ENCODE measurements at places on chromosomes 7 and 10.

GRCh38 chr7:140653319-140654108, 12.9 kb upstream of the DENND2A start:
- peak; percentile 70 for DNase-seq

- peak; percentile 36 for DNase-seq
Observed at GRCh38 chr7:105934572-105935185, 28.4 kb upstream of the CDHR3 start.

DNA sequence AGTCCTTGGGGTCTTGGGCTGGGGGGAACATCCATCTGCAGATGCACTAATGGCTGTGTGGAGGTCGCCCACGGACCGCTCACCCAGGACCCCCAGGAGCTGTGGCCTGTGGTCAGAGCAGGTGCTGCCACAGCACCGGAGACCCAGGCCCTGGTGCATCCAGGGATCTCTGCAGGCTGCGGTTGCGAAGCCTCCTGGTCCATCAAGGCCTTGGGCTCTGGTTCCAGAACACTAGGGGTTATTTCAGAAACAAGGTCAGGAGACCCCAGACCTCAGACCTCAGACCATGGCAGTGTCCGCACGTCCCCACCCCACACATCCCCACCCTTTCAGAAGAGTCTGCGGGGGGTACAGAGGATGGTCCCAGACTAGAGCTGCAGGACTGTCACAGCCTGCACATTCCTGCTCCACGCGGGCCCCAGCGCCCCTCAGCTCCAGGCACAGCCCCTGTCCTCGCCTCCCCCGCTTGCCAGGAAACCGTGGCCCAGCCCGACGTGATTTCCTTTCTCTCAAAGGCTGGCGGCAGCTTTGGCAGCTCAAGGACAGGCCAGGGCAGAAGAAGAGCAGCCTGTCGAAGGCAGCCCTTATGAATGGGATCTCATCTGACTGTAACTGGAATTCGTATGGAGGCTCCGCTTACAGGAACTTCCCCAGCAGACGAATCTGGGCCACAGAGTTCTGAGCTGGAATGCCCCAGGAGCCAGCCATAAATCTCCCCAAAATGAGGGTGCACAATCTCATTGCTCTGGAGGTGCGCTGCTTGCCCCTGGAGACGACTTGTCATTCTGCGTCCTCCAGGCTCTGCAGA, 136.2 kb upstream of the RET start:
- DNase-seq: no peak

GRCh38 chr10:48271047-48271730, 3.3 kb downstream of the FRMPD2 start:
- no peak for DNase-seq

DNA sequence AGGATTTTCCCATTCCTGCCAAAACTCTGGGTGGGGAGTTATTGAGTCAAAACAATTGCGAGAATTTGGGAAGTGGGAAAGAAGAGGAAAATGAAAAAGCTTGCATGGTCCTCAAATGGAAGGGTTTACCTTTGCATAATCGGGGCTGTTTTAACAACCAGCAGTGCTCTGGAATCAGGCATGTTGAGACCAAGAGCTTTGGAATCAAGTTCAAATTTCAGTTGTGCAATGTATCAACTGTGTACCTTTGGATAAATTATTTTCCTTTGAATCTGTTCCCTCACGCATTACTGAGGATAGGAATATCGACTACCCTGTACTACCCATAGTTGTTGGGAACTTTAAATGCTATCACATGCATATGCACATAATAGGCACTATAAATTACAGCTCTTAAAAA, 205.5 kb downstream of the JCAD start:
- no peak for DNase-seq

GRCh38 chr10:16119445-16119844, 259.1 kb upstream of the MINDY3 start:
- no peak for DNase-seq

DNA sequence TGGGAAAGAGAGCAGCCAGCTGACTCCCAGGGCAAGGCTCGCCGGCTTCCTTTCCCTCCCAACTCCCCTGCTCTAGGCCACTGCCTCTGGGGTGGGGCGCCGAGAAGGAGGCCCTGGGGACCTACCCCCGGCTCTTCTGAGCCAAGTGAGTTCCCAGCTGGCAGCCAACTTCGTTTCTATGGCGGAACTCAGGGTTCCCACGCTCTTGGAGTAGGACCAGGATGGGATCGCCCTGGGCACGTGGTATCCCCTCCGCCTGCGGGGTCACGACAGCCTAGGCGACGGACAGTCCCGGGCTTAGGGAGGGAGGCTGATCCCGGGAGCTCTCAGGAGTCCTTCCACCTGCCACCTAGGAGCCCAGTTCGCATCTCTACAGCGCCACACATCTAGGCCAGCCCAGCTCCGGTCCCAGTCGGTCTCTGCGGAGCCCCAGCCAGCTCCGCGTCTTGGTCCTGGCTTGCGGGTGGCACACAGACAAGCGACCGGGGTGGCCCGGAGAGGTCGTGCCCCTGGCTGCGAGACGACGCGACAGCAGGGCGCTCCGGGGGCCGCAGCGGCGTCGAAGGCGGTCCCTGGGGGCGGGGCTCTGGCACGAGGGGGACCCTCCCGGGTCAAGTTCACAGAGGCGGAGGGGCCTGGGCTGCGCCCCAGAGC, 20.5 kb upstream of the GATA3 start:
- DNase-seq: no peak

GRCh38 chr10:13072339-13072738, 27.6 kb upstream of the OPTN start:
- no peak for DNase-seq

GRCh38 chr7:94252971-94253370, 141.7 kb upstream of the COL1A2 start:
- DNase-seq: no peak

DNA sequence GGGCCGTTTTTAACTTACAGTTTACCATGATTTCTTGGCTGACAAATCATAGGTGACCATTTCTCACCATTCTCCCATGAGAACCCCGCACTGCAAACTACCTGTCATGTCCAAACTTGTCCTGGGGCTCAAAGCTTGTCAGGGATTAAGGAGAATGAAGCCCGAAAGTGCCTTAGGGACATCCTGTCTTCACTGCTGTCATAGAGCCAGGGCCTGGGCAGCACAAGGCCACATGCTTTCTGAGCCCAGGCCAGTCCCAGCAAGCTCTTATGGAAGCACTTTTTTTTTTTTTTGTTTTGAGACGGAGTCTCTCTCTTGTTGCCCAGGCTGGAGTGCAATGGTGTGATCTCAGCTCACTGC, 33.9 kb downstream of the CCM2 start:
- no peak for DNase-seq

DNA sequence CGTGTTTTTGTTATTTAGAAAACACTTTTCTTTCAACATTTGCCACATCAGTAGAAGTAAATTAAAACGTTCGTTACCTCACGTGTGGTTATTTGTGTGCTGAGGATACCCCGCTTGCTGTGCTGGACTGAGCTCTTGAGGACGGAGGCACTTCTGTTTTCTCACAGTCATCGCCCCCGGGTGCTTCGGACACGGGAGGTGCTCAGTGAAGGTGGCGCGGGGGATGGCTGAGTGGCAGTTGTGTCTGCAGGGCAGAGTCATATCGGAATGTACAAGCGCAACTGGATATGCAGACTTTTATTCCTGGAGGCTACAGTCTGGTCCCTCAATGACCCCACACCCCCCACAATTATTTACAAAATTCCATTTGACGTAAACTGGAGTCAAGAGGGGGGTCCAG, 92.0 kb downstream of the DYNC2I1 start:
- no peak for DNase-seq

DNA sequence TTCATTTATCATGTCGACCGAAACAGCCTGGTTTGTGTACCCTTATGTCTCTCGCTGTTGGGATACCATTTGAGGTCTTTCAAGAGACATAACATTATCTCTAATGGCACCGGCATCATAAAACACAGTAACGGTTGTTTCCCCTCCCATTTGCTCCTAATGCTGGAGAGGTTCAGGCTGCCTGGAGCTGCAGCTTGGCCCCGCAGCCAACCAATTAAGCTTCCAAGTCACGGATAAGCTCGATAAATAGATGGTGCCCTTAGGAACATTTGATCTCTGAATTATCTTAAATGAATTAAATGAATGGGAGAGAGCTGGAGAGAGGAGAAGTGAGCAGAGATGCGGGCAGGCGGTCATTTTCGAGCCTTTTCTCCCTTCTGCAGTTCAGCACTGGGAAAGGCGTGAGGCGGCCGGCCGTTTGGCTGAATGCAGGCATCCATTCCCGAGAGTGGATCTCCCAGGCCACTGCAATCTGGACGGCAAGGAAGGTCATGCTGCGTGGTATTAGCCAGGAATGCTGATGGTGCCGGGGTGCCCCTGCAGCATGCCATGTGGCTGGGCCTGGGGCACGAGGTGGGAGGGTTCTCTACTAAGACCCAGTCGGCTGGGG, 12.6 kb downstream of the CPA4 start:
- no peak for DNase-seq

- DNase-seq: no peak
Observed at GRCh38 chr10:110432814-110433565, 64.7 kb upstream of the DUSP5 start.

DNA sequence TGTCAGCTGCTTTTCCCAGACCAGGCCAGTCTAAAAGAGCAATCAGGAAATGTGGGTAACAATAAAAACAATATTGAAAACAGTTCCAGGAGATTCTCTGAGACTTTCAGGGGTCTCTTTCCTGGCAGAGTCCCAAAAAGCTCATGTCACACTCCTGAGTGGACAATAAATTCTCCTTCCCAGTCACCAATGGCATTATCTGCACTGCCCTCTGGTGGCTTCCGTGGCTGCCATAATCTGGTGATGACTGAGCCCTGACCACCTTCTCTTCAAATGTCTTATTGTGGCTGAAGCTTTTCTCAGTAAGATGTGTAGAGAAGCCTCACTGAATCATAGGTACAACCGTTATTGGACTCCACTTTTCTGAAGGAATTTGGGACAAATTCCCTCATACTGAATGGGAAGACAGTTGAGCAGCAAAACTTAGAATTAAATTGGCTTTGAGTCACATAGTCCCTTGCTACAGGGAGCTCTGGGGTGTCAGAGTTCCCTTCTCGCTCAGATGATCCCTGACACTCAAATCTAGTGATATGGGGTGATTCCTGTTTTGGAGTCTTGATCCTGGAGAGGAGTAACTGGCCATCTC, 24.4 kb upstream of the ASAH2 start:
- DNase-seq: peak; percentile 29
